ENCODE measurements at places on chromosomes 7 and 10.
A peak's percentile ranks its signal among the peaks of the same experiment; 100 is the strongest.

DNA sequence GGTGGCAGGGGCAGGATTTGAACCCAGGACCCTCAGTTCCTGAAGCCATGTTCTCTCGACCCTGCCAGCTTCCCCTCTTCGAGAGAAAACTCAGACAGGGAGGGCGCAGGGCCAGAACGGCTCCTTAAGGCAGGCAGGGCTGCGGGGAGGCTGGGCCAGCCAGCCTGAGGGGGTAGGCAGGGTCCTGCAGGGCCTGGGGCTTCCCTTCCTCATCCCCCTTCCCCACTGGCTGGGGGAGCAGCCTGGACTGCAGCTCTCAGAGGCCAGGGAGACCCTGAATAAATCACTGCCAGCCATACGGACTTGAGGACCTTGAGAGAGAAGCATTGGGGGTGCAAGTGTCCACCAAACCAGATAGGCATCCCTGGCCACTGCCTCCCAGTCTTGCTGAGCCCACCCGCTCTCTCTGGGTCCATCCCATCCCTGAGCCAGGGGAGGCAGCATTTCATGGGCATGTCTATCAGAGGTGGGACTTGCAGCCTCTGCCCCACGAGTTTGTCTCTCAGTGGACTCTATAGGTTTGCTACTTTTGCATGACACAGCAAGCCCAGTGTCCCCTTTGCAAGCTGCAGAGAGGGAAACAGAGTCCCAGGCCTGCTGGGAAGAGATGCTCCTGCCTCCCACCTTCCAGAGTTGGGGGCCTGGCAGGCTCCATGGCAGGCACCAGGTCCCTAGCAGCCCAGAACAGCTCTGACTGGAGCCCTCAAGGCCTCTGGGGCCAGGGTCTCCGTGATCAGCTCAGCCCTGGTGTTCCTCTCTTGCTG is 70.9 kb downstream of the MYL10 start:
- no peak for DNase-seq

DNA sequence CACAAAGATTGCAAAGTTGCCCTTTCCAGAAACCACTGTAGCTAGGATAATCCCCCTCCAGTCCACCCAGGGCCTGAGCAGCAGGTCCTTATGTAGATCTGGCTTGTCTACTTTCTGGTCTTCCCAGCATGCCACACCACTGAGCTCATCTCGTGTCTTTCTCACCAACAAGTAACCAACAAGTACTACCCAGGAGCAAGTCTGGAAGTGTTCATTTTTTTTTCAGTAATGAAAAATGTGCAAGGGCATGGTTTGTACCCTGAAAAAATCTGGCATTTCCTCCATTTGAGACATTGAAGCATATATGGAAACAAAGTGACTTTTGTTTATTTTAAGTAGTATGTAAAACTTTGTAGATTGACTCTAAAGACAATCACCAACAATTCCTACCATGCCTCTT is 120.8 kb downstream of the INHBA start:
- DNase-seq = no peak

DNA sequence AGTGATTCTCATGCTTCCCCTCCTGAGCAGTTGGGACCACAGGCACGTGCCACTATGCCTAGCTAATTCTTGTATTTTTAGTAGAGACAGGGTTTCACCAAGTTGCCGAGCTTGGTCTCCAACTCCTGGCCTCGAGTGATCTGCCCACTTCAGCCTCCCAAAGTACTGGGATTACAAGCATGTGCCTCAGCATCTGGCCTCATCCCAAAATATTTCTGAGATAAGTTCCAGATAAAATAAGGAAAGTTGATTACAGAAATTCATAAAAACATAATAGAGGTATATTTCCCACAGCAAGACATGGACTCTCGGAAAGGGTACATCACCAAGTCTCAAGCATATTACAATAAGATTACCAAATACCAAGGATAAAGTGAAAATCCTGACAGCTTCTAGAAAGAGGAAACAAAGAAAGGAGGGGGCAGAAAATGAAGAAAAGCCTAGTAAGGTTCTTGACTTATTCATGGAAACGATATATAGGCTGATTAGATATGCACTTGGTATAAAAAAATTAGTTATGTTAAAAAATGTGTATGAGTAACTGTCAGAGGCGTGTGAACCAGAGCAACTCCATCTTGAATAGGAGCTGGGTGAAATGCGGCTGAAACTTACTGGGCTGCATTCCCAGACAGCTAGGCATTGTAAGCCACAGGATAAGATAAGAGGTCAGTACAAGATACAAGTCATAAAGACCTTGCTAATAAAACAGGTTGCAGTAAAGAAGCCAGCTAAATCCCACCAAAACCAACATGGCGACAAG is 35.0 kb downstream of the IQUB start:
- DNase-seq = no peak

DNA sequence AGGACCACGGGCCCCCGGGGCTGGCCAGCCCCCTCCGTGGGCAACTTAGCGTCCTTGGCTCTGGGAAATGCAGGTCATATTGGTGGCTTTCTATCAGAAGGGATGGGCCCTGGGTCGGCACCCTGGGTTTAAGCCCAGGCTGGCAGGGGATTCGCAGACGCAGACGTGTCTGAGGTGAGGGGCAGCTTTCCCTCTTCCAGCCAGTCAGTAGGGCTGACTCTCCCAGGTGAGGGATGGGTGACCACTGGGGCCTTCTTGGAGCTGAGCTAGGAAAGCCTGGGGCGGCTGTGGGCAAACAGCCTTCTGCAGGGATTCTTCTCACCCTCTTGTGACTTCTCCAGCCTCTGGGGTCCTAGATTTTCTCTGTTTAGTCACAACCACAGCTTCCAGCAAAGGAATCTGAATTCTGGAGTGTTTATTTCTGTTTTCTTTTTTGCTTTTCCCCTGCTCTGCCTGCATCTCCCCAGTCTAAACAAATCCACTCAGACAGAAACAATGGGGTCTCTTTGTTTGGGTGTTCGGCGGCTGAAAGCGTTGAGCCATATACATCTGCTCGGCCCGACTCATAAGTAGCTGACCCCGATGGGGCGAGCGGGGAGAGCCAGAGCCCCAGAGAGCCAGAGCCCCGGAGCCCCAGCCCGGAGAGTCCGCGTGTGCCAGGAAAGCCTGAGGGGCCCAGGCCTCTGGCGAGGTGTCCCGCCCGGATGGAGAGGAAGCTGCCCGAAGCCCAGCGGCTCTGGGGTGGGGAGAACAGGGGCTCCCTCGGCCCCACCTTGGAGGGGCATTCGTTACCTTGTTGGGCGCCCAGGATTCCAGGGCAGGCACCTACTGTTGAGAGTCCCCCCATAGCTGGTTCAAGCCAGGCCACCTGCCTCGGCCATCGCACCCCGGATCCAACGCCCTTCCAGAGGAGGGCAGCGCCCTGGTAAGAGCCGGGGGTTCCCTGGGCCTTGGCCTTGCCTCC is 2.0 kb downstream of the MNX1 start:
- DNase-seq = no peak

GRCh38 chr7:46871516-46871915 is 710.4 kb downstream of the TNS3 start:
- DNase-seq = no peak

DNA sequence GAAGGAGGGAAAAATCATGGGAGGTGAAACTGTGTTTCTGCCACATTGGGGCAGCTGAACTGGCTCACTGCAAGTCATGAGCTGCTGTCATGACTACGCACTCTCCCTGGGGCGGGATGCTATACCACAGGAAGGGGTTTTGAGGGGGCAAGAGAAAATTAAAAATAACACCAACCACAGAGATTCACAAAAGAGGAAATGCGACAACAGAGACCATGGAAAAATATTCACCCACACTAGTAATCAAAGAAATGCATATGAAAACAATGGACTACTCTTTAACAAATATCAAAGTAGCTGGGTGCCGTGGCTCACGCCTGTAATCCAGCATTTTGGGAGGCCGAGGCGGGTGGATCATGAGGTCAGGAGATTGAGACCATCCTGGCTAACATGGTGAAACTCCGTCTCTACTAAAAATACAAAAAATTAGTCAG is 65.2 kb upstream of the TM9SF3 start:
- DNase-seq = peak; percentile 25

- no peak for DNase-seq
Measured at GRCh38 chr10:1241973-1242935, 186.1 kb downstream of the WDR37 start.

DNA sequence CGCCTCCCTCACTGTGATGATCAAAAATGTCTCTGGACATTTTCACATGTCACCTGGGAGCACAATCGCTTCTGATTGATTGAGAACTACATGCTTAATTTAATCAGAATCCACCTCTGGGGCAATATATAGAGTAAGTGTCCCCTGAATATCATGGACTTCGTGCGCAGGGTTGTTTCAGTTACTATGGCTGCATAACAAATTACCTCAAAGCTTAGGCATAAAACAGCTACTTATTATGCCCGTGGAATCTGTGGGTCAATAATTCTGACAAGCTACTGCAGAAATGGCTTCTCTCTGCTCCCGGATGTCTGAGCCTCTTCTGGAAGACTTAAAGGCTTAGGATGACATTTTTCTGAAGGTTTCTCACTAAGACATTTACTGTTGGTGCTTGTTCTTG is 334.4 kb downstream of the GPR158 start:
- no peak for DNase-seq

GRCh38 chr7:122423591-122423990 is 119.0 kb upstream of the FEZF1 start:
- DNase-seq = no peak

DNA sequence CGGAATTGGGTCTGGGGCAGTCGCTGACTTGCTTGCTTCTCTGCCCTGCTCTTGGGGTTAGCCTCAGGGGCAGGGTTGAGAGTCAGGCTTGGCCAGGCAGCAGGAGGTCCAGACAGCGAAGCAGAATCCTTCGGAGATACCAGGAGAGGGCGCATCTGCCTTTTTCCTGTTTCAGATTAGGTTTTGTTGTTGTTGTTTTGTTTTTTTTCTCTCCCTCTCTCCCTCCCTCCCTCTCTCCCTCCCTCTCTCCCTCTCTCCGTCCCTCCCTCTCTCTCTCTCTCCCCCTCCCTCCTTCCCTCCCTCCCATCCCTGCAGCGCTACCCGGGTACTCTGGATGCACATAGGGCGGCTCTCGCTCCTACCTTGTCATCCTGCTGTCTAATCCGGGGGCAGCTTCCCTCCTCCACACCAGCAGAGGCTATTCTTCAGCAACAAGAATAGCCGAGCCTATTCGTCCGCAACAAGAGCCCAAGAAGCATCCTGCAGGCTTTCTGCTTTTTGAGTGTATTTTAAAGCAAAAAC is 758 bp upstream of the OPTN start:
- DNase-seq = no peak

DNA sequence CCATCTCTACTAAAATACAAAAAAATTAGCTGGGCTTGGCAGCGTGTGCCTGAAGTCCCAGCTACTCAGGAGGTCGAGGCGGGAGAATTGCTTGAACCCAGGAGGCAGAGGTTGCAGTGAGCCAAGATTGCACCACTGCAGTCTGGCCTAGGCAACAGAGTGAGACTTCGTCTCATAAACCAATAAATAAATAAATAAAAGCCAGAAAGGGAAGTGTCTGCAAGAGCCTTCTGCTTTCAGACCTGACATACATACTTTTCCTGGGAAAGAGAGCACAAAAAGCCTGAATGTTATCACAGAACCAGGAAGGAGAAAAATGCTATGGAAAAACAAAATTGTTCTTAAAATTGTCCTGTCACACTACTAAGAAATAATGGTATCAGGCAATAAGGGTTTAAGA is 4.1 kb upstream of the KIF5B start:
- DNase-seq = no peak

- no peak for DNase-seq
Measured at GRCh38 chr7:134513169-134513752, 14.1 kb upstream of the AKR1B10 start.

DNA sequence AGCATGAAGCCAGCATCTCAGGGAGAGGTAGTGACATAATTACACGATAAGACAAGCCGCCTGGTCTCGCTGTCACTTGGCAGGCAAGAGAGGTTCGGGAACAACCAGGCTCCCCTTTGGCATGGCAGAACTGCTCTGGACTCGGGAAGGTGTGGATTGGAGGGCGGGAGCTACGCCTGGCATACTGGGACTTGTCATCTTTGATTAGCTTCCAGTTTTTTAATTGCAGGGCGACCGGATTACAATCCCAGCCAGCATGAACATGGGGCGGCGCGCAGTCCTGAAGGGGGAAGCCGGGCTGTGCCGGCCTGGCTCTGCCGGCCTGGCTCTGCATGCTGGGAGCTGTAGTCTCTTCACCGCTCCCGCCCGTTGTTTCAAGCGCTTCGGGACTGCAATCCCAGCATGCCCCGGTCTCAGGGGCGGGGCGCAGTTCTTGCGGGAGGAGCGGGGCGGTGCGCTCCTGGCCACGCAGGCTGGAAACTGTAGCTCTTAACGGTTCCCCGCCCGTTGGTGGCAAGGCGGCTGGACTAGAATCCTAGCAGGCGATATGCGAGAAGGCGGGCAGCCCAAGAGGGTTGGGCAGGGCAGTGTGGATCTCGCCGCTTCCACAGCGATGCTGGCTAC is 45.5 kb upstream of the ZNF716 start:
- no peak for DNase-seq

GRCh38 chr7:74612015-74612829 is 45.3 kb upstream of the GTF2I start:
- no peak for DNase-seq

- DNase-seq = no peak
Measured at GRCh38 chr7:137820677-137821420, 25.9 kb downstream of the DGKI start.

GRCh38 chr7:42986781-42987248 is 54.6 kb downstream of the MRPL32 start:
- DNase-seq = no peak

DNA sequence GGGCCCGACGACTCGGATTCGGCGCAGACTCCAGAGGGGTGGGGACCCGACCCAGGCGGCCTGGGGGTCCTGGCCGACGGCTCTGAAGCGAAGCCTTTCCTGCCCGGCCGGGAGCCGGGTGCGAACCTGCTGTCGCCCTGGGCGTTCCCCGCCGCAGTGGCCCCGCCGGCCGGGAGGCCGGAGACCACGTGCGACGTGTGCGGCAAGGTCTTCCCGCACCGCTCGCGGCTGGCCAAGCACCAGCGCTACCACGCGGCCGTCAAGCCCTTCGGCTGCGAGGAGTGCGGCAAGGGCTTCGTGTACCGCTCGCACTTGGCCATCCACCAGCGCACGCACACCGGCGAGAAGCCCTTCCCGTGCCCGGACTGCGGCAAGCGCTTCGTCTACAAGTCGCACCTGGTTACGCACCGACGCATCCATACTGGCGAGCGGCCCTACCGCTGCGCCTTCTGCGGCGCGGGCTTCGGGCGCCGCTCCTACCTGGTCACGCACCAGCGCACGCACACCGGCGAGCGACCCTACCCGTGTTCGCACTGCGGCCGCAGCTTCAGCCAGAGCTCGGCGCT is 15.4 kb downstream of the ZNF316 start:
- DNase-seq = no peak

DNA sequence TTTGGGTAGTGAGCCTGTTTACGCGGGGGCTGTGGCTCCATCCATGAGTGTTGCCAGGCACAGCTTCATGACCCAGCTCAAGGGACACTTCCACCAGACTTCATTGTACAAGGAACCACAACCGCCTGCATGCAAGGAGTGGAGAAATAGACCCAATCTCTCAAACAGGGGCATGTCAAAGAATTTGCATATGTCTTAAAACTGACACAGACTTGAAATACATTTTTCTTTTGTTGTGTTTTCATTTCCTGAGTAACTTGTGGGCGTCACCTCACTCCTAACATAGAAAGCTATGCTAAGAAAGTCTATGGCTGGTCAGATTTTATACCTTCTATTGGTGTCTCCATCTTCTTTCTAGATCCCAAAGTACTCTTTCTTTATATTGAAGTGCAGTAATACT is 266.2 kb upstream of the RNF32 start:
- DNase-seq = no peak

GRCh38 chr7:94683066-94683465 is 27.1 kb upstream of the SGCE start:
- DNase-seq = no peak

- no peak for DNase-seq
Measured at GRCh38 chr10:106504536-106504935, 660.0 kb downstream of the SORCS1 start.
